Lung microvascular endothelial cell (primary cell): ENCODE measurements at places on chromosomes 1 and 21. TPM values are rescaled to one million over a fixed set of nuclear protein-coding genes. Genes with fewer than 3 reads are reported as not detected.

DNA sequence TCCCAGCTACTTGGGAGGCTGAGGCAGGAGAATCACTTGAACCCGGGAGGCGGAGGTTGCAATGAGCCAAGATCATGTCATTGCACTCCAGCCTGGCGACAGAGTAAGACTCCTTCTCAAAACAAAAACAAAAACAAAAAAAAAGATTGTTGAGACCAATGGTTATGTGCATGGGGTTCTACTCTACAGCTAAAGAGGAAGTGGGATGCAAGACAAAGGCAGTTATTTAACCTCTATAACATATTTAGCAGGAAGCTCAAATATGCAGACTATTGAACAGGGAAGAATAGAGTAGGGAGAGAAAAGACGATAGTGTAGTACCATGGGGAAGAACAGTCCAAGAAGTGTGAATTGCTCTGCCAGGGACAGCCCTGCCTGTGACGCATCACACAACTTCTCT lies 227.7 kb downstream of the SMYD3 start:
- no peak for DNase-seq

DNA sequence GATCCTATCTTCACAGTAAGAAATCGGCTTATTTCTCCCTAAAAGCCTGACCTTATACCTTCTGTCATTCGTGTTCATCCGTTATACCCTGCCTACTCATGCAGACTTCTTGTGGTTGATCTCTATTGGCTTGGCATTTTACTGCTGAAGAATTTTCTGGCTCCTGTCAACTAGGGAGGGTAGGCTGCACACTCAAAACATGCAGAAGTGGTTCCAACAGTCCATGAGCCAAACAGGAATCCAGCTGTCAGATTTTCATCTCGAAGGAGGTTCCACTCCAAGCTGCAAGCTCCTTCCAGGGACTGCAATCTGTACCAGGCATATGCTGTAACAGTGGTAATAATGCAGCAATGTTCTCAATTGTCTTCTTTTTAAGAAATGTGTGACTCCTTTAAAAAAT lies 10.1 kb downstream of the DNAJC11 start:
- no peak for DNase-seq

GRCh38 chr21:38984982-38985567 lies 179.3 kb downstream of the ETS2 start:
- peak; percentile 70 for DNase-seq

DNA sequence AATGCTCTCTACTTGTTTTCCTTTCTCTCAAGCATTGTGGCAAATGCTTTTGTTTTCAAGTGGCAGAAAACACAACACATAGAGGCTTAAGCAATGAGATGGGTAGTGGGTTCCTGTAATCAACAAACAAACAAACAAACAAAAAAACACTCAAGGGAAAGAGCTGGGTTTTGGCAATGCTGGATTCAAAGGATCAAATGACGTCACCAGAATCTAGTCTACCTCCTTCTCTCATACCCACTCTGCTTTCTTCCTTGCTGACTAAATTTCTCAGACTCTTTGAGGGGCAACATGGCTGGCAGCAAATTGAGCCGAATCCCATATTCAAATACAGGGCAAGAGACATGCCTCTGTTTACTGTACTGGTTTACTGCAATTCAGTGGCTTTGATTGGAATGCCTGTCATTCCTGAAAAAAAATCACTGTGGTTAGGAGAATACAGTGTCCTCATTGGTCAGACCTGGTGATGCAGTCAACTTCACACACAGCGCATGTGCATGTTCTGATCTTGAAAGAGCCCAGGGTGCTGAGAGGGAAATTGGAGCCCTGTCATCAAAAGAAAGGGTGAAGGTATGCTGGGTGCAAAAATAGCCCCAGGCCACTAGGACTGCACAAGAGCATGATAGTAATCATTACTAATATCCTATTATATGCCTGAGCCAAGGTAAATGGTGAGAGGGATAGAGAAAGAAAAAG lies 356.2 kb downstream of the KCTD3 start:
- no peak for DNase-seq

The FCRLA gene
- total RNA-seq = not detected in 2 replicates

The SMPDL3B gene
- total RNA-seq = 0.22 and 0.60 TPM in 2 replicates

- no peak for DNase-seq
Measured at GRCh38 chr21:43762303-43763128, 13.6 kb downstream of the CSTB start.

The HHIPL2 gene
- total RNA-seq = not detected in 2 replicates

DNA sequence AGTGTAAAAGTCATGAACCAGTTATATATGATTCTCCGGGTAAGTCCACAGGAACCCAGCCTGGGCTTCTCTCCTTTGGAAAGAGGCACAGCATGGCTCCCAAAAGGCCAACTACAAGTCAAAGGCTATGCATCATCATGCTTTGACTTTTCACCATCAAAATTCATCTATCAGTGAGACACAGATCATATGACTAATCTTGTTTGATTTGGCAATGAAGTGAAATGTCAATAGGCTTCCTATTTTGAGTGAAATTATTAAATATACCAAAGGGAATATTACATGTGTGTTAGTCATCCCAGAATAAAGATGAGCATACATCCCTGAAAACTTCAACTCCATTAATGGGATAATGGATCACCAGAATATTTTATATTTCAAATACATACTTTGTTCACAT lies 83.5 kb upstream of the ADGRL2 start:
- DNase-seq = peak; percentile 48

DNA sequence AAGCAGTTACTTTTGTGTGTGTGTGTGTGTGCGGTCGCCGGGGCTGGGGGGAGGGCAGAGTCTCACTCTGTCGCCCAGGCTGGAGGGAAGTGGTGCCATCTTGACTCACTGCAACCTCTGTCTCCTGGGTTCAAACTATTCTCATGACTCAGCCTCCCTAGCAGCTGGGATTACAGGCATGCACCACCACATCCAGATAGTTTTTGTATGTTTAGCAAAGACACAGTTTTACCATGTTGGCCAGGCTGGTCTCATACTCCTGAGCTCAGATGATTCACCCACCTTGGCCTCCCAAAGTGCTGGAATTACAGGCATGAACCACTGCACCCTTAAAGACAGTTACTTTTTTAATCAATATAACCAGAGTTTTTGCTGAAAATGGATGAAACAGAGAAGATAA lies 207.0 kb downstream of the PTPRC start:
- DNase-seq = peak; percentile 26
